ENCODE measurements at places on chromosomes 16 and 17.

DNA sequence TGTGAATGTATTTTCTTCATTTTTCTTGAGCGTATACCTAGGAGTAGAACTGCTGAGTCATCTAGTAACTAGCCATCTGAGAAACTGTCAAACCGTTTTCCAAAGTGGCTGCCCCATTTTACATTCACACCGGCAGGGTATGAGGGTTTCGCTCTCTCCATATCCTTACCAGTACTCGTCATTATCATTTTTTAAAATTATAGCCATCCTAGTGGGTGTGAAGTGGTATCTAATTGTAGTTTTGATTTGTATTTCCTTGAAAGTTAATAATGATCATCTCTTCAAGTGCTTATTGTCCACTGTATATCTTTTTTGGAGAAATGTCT lies 6.0 kb downstream of the RNF157 start:
- peak; percentile 77 for DNase-seq

GRCh38 chr17:66963909-66964771 lies at the start of gene CACNG4:
Gene CACNG4, plus strand, starts transcription at chr17:66964707. Its CDS starts 205 bp downstream, at chr17:66964912.
- DNase-seq = no peak

DNA sequence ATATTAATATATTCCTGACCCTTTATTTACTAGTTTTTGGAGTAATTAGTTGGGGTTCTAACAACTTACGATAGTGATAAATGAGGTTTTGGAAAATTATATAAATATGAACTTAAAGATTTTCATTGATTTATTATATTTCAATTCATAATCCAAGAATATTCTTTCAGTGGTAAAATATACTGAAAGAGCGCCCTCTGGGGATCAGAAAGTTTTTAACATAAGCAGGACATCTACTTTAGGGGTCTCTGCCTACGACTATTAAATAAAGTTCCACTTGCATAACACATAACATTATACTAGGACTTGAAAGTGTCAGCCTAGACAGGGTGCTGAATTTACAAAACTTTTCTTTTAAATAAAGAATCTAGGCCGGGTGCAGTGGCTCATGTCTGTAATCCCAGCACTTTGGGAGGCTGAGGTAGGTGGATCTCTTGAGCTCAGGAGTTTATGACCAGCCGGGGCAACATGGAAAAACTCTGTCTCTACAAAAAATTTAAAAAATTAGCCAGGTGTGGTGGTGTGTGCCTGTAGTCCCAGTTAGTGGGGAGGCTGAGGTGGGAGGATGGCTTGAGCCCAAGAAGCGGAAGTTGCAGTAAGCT lies 15.6 kb downstream of the RFWD3 start:
- DNase-seq = no peak

- no peak for DNase-seq
Observed at GRCh38 chr17:44988044-44988942, 20.2 kb upstream of the C1QL1 start.

GRCh38 chr17:73686126-73686525 lies 41.9 kb upstream of the SDK2 start:
- DNase-seq = no peak

GRCh38 chr16:674968-675883 lies at the start of gene RHBDL1:
Gene RHBDL1, plus strand, starts transcription at chr16:675671. Its CDS starts 120 bp downstream, at chr16:675791.
- DNase-seq = peak; percentile 28

- no peak for DNase-seq
Observed at GRCh38 chr17:28335959-28336871, 654 bp downstream of the TNFAIP1 start.

- no peak for DNase-seq
Observed at GRCh38 chr17:16470265-16470664, 21.7 kb downstream of the LRRC75A start.

DNA sequence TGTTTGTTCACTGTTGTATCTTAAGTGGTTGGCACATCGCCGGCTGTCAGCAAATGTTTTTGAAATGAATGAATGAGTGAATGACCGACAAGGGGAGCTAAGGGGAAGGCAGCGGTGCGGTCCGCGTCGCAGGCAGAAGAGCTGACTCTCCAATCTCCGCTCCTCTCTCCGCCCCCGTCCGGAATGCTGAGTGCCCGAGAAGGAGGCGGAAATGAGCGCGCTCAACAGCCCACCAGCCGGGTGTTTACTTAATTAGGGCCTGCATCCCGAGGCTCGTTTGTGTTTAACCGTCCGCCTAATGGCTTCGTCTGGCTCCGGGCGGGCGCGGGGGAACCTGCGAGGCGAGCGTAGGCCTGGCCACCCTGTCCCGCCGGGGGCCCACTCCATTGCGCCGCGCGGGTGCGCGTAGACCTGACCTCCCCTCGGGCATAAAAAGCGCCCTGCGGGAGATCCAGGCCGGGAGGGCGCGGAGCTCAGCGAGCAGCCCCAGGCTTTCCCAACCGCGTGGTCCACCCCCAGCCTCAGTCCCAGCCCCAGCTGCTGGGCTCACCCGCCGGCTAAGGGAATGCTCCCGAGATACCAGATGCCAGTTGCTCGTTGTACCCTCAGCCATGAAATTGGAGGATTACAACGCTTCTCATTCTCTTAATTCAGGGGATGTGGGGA lies 2.5 kb upstream of the CDH3 start:
- no peak for DNase-seq

DNA sequence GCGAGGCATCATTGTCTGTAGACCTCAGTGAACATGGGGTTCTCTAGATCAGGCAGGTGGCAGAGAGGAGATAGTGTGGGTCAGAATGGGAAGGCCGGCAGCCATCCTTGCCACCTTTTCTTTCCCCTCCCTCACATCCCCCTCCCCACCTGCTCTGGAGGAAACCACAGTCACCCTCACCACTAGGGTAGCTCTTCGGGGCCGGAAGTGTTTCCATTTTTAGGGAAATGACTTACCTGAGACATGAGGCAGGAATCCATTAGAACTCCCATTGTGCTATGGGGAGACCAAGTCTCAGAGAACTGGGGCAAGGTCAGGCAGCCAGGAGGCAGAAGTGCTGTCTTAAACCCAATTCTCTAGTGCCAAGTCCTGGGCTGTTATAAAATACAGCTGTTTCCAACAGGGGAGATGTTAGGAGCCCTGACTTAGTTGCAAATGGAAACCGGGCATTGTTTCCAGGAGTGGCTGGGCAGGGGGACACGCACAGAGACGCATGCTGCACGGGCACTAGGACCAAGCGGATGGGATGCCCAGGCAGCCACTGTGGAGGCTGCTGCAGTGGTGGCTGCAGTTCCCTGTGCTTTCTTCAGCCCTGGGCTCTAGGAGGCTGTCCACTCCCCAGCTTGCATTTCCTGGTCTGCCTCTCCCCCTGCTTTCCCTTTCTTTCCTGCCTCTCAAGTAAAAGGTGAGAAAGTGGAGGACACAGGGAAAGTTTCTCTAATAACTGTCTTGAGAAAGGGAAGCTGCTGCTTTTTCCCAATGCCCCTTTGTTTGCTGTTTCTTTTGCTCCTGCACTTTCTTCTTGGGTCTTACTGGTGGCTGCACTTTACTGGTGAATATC lies 2.8 kb downstream of the HAS3 start:
- no peak for DNase-seq

- DNase-seq = no peak
Observed at GRCh38 chr17:82973456-82974135, 105.8 kb upstream of the METRNL start.

GRCh38 chr17:45288825-45289224 lies 26.9 kb upstream of the SPATA32 start:
- DNase-seq = no peak

- DNase-seq = no peak
Observed at GRCh38 chr17:81516439-81516838, 3.8 kb upstream of the ACTG1 start.

- DNase-seq = no peak
Observed at GRCh38 chr16:17360693-17361122, 110.1 kb downstream of the XYLT1 start.

DNA sequence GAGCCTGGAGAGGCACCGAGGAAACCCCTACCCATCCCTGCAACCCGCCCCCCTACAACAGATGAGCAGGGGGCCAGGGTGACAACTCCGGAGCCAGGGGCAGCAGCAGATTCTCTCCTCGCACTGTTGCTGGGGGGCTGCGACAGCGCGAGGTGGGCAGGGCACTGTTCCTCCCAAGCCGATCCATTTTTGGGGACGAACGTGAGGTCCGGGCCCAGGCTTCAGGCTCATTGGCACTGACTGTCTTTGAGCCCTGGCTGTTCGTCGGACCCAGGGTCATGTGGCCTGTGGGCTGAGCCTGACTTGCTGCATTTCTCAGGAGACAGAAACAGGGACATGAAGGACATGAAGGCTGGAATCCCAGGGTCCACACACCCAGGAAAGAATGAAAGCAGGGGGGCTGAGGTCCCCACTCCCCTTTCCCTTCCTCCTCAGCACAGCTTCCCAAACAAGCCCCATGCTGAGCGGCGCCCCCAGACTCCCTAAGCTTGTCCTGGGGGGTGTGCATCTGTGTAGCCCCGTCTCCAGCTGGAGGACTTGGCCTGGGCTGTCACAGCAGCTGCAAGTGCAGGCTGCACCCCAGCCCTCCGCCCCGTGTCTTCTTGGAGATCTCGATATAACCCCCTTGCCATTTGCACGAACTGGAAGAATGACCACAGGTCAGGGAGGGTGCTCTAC lies 18.7 kb downstream of the CEP295NL start:
- DNase-seq = no peak

GRCh38 chr17:14580499-14580898 lies 279.6 kb downstream of the HS3ST3B1 start:
- DNase-seq = no peak
